Ovary (tissue), 10 donors: ENCODE measurements at places on chromosomes 1 and 21. TPM values are rescaled to one million over a fixed set of nuclear protein-coding genes. Genes with fewer than 3 reads are reported as not detected.

DNA sequence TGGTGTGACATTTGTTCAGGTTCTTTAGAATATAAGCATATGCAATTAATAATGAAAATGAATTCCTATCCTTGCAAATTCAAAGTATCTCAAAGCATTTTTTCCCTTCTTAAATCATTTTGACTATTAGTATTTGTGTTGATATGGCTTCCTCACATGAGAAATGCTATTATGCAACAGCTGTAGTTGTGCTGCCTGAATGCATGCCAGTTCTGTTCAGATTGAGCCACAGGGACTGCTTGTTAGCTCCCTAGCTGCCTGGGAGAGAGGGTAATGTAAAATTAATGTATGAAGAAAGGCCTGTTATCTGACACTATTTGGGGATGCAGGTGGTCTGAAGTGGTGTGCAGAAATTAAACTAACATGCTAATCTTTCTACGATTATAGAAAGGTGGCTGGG, 45.5 kb downstream of the CACHD1 start:
- no peak overlapping the region for H3K4me3 ChIP-seq
- peak; percentile 82 for DNase-seq
- no peak overlapping the region for H3K27ac ChIP-seq
- H3K27me3 ChIP-seq = no peaks in the 10 kb centered on the region
- peaks cover 47% of the 10 kb centered on the region for H3K4me1 ChIP-seq
- no peaks in the 10 kb centered on the region for H3K36me3 ChIP-seq

DNA sequence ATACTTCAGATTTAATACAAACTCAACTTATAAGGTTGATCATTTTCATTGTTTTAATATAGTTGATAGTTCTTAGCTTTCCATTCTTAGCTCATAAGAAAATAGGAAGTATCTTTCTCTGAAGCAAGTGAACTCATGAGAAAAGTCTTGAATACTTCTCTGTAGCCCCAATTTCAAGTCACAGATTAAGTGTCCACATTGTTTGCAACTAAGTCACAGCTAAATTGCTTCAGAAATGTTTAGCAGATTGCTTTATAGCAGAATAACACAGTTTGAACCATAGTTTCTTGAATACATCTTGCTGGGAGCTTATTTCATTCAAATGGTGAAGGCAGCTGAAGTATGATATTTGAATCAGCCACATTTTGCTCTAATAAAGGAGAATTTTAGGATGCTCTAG, 10.6 kb upstream of the PKN2 start:
- no peaks in the 10 kb centered on the region for H3K36me3 ChIP-seq
- no peak overlapping the region for H3K27ac ChIP-seq
- H3K27me3 ChIP-seq = no peaks in the 10 kb centered on the region
- H3K4me1 ChIP-seq = no peaks in the 10 kb centered on the region

DNA sequence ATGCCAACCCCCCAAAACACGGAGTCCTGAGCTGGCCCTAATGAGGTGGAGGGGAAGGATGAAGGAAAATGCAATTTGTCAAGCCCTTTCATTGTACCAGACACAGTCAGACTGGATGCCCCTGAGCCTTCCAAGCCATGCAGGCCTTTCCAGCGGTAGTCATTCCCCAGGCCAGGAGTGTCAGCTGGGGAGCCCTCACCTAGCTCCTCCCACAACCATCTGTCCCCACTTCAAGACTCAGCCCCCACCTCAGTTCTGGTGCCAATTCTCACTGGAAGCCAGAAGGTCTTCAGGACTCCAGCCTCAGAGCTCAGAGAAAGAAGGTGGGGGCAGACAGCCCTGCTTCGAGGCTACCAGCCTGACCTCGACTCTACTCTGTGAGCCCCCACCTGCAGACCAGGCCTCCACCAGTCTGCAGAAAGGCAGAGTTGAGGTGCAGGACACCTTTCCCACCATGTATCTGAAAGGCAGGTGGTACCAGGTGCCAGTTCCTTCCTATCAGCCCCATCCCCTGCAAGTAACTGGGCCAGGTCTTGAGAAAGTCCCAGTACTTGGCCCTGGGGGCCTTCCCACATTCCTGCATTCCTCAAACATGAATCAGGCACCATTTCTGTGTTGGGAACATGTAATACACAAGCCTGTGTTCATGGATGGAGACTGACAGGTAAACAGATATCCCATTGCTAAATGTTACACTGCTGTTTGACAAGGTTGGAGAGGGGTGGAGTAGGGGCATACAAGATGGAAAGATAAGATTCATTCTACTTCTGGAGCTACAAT, 180.6 kb upstream of the EDN2 start:
- no peak overlapping the region for H3K27ac ChIP-seq
- H3K4me3 ChIP-seq = no peak overlapping the region
- no peaks in the 10 kb centered on the region for H3K27me3 ChIP-seq
- peaks cover 9% of the 10 kb centered on the region for H3K4me1 ChIP-seq

DNA sequence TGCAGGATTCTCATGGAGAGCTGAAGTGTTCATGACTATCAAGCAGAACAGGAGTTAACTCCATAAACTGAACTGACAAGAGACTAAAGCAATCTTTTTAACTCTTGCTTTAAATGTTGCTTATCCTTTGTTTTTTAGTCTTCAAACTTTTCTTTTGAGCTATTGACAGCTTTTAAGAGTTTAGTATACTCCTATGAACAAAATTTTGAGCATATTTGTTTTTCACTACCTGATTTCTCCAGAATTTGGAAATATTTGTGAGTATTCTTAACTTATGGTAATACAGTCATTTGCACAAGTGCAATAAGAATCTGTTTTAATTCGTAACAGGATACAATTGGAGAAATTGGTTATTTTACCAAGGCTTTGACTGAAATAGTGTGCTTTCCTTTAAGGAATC, 7.2 kb downstream of the DNAI4 start:
- no peak overlapping the region for H3K4me3 ChIP-seq
- H3K36me3 ChIP-seq = no peaks in the 10 kb centered on the region
- H3K27ac ChIP-seq = no peak overlapping the region
- DNase-seq = no peak
- H3K4me1 ChIP-seq = no peaks in the 10 kb centered on the region

- H3K27ac ChIP-seq = no peak overlapping the region
- no peak overlapping the region for H3K4me3 ChIP-seq
- no peaks in the 10 kb centered on the region for H3K27me3 ChIP-seq
- no peaks in the 10 kb centered on the region for H3K36me3 ChIP-seq
- DNase-seq = no peak
Measured at GRCh38 chr1:220226752-220227151, 45.5 kb downstream of the RAB3GAP2 start.

SLC44A5 gene
- total RNA-seq = 0.67 TPM

SLC1A7 gene
- total RNA-seq = not detected

CYYR1 gene
- 15.3 TPM for total RNA-seq

ZNF670 gene
- 5.3 TPM for total RNA-seq
